ENCODE measurements at places on chromosomes 16 and 17.

GRCh38 chr16:60405286-60405685, 1631.0 kb downstream of the CDH8 start:
- H3K36me3 ChIP-seq, result no peaks in the 10 kb centered on the region
- no peak overlapping the region for H3K27ac ChIP-seq
- DNase-seq, result no peak
- no peaks in the 10 kb centered on the region for H3K27me3 ChIP-seq
- H3K4me1 ChIP-seq, result no peaks in the 10 kb centered on the region

GRCh38 chr16:9647981-9648701, 534.1 kb downstream of the GRIN2A start:
- no peak overlapping the region for H3K27ac ChIP-seq
- DNase-seq, result no peak
- H3K36me3 ChIP-seq, result no peaks in the 10 kb centered on the region

GRCh38 chr16:10895053-10895946, 18.3 kb downstream of the CIITA start:
- H3K4me1 ChIP-seq, result peaks cover 99% of the 10 kb centered on the region
- H3K4me3 ChIP-seq, result peak overlapping the region; percentile 67
- peak; percentile 60 for DNase-seq
- no peaks in the 10 kb centered on the region for H3K27me3 ChIP-seq
- peaks cover 90% of the 10 kb centered on the region for H3K36me3 ChIP-seq
- peak overlapping the region; percentile 91 for H3K27ac ChIP-seq

- H3K4me3 ChIP-seq, result peak overlapping the region; percentile 100
- H3K27me3 ChIP-seq, result no peaks in the 10 kb centered on the region
Measured at GRCh38 chr17:58336456-58337209, 8.0 kb upstream of the TSPOAP1 start.

GRCh38 chr16:2691491-2692248, 9.3 kb downstream of the KCTD5 start:
- H3K27ac ChIP-seq, result no peak overlapping the region
- peaks cover 14% of the 10 kb centered on the region for H3K36me3 ChIP-seq
- H3K27me3 ChIP-seq, result no peaks in the 10 kb centered on the region
- H3K4me1 ChIP-seq, result peaks cover 30% of the 10 kb centered on the region

- H3K36me3 ChIP-seq, result no peaks in the 10 kb centered on the region
- H3K4me3 ChIP-seq, result no peak overlapping the region
- no peak for DNase-seq
- peaks cover 7% of the 10 kb centered on the region for H3K27me3 ChIP-seq
- no peaks in the 10 kb centered on the region for H3K4me1 ChIP-seq
Measured at GRCh38 chr16:82639666-82640336, 13.0 kb downstream of the CDH13 start.

DNA sequence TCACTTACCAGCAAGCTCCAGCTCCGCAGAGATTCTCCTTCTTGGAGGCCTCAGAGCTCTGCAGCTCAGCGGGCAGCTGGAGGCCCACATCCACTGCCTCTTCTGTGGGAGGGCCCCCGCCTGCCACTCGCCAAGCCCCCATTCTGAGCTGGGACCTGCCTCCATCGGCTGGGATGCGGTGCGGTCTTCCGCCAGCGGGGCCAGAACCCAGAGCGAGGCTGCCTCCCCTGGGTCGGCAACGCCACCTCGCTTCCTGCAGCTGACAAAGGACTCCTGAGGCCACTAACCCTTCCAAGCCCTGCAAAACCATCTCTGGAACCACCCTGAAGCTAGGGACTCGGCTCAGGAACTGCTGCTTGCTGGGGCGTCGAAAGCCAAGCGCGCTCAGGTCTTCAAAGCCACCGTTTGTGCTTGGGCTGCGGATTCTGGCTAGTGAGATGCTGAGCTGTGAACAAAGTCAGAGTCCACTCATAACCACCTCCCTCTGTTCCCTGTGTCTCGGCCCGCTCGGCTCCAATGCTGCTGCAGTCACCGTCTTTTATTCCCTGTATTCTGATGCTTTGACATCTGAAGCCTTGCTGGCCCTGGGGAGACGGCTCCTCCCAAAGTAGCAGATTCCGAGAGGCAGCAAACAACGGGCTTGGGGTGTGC, 174.3 kb downstream of the ENGASE start:
- H3K4me3 ChIP-seq, result no peak overlapping the region
- H3K27me3 ChIP-seq, result peaks cover 38% of the 10 kb centered on the region
- no peaks in the 10 kb centered on the region for H3K36me3 ChIP-seq
- peaks cover 3% of the 10 kb centered on the region for H3K4me1 ChIP-seq
- H3K27ac ChIP-seq, result no peak overlapping the region
- no peak for DNase-seq

DNA sequence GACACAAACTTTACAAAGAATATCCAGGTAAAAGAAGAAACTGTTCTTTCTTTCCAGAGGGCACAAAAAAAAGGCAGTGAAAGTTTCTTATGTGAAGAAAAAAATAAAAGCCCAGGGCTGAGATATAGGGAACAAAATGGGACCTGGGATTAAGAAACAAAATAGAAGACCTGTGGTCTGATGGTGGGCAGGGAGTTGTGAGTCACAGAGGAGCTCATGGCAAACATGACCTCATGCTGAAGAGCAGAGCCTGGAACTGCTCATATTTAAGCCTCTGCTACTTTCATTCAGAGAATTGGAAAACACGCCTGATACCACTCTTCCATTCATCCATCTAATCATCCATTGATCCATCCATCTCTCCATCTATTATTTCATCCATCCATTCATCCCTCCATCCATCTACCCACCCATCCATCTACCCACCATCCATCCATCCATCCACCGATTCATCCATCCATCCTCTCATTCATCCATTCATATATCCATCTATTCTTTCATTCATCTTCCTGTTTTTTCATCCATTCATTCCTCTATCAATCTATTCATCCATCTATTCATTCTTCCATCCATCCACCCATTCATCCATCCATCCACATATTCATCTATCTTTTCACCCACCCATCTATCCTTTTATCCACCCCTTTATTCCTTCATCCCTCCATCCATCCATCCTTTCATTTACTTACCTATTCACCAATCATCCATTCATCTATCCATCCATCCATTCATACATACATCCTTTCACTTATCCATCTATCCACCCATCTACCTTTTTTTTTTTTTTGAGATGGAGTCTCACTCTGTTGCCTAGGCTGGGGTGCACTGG, 30.0 kb downstream of the WFDC1 start:
- no peak for DNase-seq
- H3K36me3 ChIP-seq, result no peaks in the 10 kb centered on the region
- H3K4me3 ChIP-seq, result no peak overlapping the region
- H3K4me1 ChIP-seq, result no peaks in the 10 kb centered on the region
- H3K27me3 ChIP-seq, result peaks cover 5% of the 10 kb centered on the region
- H3K27ac ChIP-seq, result no peak overlapping the region

DNA sequence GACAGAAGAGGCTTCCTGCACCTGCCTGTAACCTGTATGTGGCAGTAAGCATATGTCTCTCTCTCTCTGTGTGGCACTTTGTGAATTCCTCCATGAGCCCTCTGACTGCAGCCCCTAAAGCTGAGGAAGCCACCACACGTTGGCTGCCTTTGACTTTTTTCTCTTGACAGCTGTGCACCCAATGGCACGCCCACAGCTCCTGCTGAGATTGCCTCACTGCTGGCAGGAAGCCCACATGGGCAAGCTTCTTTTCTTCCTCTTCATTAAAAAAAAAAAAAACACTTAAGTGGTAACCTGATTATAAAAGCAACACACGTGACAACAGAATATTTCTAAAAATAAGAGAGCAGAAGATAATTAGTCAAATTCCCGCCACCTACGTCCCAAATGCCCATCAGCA, 34.0 kb upstream of the PIRT start:
- no peaks in the 10 kb centered on the region for H3K4me1 ChIP-seq
- no peaks in the 10 kb centered on the region for H3K36me3 ChIP-seq
- DNase-seq, result no peak
- no peak overlapping the region for H3K27ac ChIP-seq

DNA sequence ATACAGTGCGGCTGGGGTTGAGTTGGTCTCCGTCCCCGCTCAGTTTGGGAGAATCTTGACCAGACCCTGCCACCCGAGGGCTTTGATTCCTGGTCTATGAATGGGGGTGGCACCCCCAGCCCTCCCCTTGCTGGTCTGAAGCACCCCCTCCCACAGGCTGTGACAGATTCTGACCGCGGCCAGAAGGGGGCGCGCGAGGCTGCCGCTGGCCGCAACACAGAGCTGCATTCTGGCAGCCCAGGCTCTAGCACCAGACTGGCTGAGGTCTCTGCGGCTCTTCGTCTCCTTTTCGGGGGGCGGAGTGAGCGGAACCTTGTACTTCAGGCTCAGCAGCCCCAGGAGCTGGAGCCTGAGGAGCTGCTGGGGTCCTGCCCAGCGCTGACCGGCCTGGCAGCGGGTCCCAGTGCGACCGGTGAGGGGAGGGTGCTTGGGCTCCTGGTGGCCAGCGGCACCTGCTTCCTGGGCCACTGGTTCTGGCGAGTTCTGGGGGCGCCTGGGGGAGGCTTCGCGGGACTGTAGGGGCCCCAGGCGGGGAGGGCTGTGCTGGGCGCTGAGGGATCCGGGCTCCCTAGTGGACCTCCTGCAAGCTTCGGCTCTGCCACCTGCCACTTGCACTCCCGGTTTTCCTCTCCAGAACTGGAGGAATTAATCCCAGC, 1011.6 kb downstream of the KCNJ18 start:
- H3K4me3 ChIP-seq, result no peak overlapping the region
- no peak overlapping the region for H3K27ac ChIP-seq
- DNase-seq, result no peak
- H3K27me3 ChIP-seq, result no peaks in the 10 kb centered on the region
- no peaks in the 10 kb centered on the region for H3K4me1 ChIP-seq

GRCh38 chr16:3637371-3637923, 17.0 kb upstream of the DNASE1 start:
- H3K27me3 ChIP-seq, result no peaks in the 10 kb centered on the region
- peaks cover 10% of the 10 kb centered on the region for H3K36me3 ChIP-seq
- no peak for DNase-seq
- H3K4me1 ChIP-seq, result peaks cover 25% of the 10 kb centered on the region
- peak overlapping the region; percentile 13 for H3K4me3 ChIP-seq
- peak overlapping the region; percentile 85 for H3K27ac ChIP-seq

DNA sequence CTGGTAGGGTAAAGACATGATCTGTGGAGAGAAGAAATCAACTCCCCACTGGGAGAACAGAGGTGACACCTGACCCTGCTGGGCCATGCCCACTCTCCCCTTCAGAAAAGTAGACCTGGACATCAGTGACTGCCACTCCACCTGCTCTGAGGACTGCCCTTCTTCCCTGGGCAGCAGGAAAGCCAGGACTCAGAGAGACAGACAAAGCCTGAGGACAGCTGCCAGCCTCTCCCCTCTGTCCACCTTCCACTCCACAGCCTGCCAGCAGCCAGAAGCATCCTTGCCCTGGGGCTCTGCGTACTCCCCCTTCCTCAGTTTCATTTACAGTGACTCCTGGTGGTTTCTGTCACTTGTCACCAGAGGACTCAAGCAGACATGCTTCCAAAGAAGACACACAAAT, 24.5 kb downstream of the ZDHHC7 start:
- H3K27ac ChIP-seq, result no peak overlapping the region
- H3K4me3 ChIP-seq, result no peak overlapping the region
- no peak for DNase-seq
- H3K4me1 ChIP-seq, result no peaks in the 10 kb centered on the region
- no peaks in the 10 kb centered on the region for H3K27me3 ChIP-seq

DNA sequence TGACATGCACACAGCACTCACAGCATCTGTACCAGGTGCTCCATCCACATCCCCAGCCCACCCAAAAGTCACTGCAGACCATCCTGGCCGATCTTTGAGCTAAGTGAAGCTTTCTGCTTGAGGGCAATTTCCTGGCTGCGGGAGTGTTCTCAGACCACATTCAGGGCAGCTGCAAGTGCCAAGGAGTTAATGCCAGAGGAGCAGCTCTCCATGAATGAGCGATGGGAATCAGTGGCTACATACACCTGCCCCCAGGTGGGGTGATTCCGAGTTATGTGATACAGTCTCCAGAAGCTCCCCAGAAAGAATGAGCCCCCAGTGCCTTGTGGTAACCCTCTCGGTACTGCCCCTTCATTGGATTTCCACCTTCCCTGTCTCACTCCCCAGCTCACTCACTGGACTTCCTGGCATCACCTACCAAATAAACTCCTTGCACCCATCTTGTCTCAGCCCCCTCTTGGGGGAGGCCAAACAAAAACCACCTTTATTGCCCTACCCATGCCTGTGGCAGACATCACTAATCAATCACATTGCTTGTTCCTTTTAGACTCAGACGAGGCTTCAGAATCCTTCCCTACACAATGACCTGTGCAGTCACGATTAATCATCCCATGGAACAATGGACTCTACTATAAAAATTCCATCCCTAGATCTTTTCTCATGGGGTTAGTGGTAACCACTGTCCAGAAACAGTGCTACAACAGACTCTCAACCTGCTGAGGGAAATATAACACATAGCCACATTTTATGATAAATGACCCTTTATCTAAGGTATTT, 121.1 kb downstream of the IRX5 start:
- no peaks in the 10 kb centered on the region for H3K4me1 ChIP-seq
- DNase-seq, result no peak
- H3K4me3 ChIP-seq, result no peak overlapping the region
- peaks cover 27% of the 10 kb centered on the region for H3K27me3 ChIP-seq
- no peaks in the 10 kb centered on the region for H3K36me3 ChIP-seq
- H3K27ac ChIP-seq, result no peak overlapping the region

- no peak overlapping the region for H3K4me3 ChIP-seq
- DNase-seq, result no peak
Measured at GRCh38 chr17:19440421-19440820, 29.4 kb downstream of the RNF112 start.

DNA sequence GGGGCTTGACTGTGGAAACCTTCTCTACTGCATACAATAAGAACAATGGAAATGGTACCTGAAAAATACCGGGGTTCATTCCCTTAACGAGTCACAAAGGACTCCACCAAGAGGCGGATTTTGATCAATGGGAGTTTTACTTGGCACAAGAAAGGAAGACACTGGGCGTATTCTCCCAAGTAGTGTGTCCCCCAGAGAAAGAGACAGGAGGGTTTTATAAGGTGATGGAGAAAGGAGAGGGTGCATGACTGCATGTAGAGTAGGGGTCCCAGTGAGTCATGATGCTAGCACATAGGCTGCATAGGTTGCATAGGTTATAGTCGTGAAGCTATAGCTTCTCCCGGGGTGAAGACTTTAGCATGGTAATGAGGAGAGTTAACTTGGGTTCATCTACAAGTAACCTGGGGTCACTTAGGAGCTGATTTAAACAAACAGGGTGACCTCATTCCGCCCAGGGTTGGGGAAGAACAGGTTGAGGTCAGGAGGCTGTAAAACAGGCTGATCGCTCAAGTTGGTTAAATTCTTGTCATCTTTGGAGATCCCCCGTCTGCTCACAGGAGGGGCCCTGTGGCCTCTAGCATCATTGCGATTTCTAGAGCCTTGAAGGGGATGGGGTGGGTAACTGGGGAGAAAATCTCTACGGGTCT, 1.5 kb downstream of the MPV17L start:
- H3K27ac ChIP-seq, result no peak overlapping the region
- no peak for DNase-seq
- H3K4me1 ChIP-seq, result peaks cover 4% of the 10 kb centered on the region
- H3K4me3 ChIP-seq, result no peak overlapping the region
- H3K36me3 ChIP-seq, result no peaks in the 10 kb centered on the region
- peaks cover 9% of the 10 kb centered on the region for H3K27me3 ChIP-seq

DNA sequence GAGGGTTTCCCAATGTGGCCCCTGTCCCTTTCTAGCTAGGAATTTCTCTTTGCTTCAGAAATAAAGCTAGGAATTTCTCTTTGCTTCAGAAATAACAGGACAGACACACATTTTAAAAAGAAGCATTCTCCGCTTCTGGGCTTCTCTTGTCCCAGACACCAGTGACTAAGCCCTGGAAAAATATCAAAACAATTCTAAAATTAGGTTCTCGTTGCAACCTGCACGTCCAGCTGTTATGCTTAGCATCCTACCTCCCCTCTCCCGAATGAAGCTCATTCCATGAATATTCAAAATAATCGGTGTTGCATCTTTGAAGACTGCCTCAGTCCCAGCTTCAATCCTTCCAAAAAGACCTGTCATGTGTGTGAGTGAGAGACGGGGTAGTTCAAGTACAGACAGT, 45.6 kb upstream of the WSCD1 start:
- no peak overlapping the region for H3K27ac ChIP-seq
- no peak for DNase-seq
- no peaks in the 10 kb centered on the region for H3K4me1 ChIP-seq
- H3K27me3 ChIP-seq, result peaks cover 16% of the 10 kb centered on the region
- H3K36me3 ChIP-seq, result no peaks in the 10 kb centered on the region

Data from activated B cell treated with CpG ODN at 0.5 μM for 24 hours (primary cell).